AG08395 (cell line): ENCODE measurements at places on chromosomes 16 and 17.

- DNase-seq = no peak
Measured at GRCh38 chr16:57007530-57007929, 18.2 kb downstream of the NLRC5 start.

- DNase-seq = no peak
Measured at GRCh38 chr16:75620326-75621169, 2.5 kb downstream of the ADAT1 start.

DNA sequence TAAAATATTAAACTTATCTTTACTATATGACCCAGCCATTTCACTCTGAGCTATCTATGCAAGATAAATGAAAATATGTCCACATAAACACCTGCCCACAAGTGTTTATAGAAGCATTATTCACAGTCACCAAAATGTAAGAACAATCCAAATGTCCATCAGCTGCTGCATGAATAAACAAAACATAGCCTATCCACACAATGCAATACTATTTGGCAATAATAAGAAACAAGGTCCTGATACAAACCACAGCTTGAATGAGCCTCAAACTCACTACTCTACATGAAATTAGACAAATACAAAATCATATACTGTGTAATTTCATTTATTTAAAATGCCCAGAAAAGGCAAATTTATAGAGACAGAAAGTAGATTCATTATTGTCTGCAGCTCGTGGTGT is 355.1 kb downstream of the CDH8 start:
- no peak for DNase-seq

- DNase-seq = no peak
Measured at GRCh38 chr16:74192281-74192797, 104.3 kb upstream of the PSMD7 start.

DNA sequence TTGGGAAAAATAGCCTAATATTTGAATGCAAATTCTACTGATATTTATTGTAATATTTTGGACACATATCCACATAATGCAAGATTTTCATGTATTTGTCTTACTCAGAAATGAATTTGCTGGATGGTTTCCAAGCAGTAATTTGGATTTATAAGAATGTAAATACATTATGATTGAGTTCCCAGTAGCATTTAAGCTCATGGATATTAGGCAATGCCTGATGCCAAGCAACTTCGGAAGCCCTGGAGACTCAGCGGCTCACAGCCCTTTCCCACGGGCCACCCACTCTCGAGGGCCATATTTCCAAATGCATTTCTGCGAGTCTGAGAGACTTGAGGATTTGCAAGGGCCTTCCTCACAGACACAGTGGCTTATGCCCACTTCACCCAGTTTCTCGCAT is 62.1 kb upstream of the MYOCD start:
- no peak for DNase-seq
